ENCODE measurements at places on chromosomes 1 and 21.

DNA sequence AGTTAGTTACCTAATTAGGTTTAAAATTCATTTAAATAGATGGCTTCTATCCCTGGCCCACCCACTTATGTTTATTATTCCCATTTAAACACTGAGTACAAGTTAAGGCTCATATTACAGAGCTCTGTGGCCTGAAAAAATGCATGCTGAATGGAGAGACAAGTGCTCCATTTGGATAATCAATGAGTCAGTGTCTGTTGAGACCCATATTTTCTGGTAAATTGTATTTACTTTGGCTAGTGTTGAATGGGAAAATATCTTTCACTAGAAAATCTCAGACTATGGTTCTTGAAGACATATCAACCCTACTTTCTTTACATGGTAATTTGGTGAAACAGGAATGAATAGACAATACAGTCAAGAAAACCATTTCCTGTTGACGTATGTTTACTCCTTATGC is 356.0 kb downstream of the S1PR1 start:
- no peak for DNase-seq

- no peak for DNase-seq
Observed at GRCh38 chr1:12488666-12489354, 129.2 kb downstream of the DHRS3 start.

DNA sequence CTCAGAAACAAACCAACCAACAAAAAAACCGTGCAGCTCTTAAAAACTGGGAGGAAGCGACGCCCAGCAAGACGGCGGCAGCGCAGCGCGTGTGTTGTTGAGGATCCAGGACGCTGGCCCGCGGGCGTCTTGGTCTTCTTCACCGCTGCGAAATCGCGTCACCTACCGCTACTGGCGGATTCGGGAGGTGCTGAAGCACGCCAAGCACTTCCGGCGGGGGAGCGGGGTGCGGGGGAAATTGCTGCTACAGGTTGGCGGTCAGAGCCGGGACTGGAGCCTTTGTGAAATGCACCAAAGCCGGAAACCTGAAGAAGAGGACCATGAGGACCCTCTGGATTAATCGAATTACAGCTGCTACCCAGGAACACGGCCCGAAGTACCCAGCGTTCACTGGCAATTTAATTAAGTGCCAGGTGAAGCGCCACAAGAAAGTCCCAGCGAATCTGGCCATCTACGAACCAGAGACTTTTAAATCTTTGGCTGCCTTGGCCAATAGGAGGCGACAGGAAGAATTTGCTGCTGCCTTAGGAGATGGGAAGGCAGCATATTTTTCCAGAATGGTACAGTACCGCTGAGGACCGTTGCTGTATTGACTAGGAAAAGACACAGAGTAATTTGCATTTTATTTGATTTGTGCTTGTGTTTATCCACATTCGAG is 11.9 kb upstream of the RIPPLY3 start:
- DNase-seq, result no peak

DNA sequence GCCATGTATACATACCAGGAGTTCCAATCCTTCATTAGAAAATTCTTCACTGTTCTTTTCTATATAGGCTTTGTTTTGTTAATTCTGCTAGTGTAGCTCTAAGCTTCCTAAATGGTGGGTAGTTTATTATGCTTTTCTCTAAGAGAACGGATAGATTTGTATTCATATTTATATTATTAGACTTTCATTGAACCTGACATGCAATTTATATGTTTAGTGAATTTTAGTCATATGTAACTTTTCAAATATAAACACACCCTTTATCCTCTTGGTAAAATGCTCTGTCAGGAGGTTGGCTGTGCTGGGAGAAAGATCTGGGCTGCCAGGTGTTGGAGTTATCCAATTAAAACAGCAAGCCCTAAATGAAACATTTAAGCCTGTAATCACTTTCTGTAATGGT is 369.7 kb upstream of the RGS18 start:
- no peak for DNase-seq

- DNase-seq, result no peak
Observed at GRCh38 chr1:81466961-81467360, 333.8 kb upstream of the ADGRL2 start.
